ENCODE measurements at places on chromosomes 11 and 22. TPM values are rescaled to one million over a fixed set of nuclear protein-coding genes. Genes with fewer than 3 reads are reported as not detected.

- H3K4me1 ChIP-seq, result no peaks in the 10 kb centered on the region
- DNase-seq, result peak; percentile 58
These were observed 785 bp upstream of the SUSD2 start for GRCh38 chr22:24180316-24181087.

- H3K4me3 ChIP-seq, result no peak overlapping the region
- H3K27me3 ChIP-seq, result peaks cover 3% of the 10 kb centered on the region
- no peak for DNase-seq
These were observed 1.0 kb upstream of the PLEKHB1 start for GRCh38 chr11:73645121-73645969.

- H3K27ac ChIP-seq, result no peak overlapping the region
- peaks cover 29% of the 10 kb centered on the region for H3K27me3 ChIP-seq
- DNase-seq, result peak; percentile 85
- no peak overlapping the region for H3K4me3 ChIP-seq
- H3K36me3 ChIP-seq, result no peaks in the 10 kb centered on the region
- H3K4me1 ChIP-seq, result no peaks in the 10 kb centered on the region
These were observed 27.8 kb upstream of the ROBO3 start for GRCh38 chr11:124837491-124837856.

- no peaks in the 10 kb centered on the region for H3K27me3 ChIP-seq
- no peak overlapping the region for H3K4me3 ChIP-seq
- H3K4me1 ChIP-seq, result no peaks in the 10 kb centered on the region
- no peaks in the 10 kb centered on the region for H3K36me3 ChIP-seq
- DNase-seq, result no peak
- H3K27ac ChIP-seq, result no peak overlapping the region
These were observed 19.3 kb upstream of the CD5 start for GRCh38 chr11:61082931-61083531.

DNA sequence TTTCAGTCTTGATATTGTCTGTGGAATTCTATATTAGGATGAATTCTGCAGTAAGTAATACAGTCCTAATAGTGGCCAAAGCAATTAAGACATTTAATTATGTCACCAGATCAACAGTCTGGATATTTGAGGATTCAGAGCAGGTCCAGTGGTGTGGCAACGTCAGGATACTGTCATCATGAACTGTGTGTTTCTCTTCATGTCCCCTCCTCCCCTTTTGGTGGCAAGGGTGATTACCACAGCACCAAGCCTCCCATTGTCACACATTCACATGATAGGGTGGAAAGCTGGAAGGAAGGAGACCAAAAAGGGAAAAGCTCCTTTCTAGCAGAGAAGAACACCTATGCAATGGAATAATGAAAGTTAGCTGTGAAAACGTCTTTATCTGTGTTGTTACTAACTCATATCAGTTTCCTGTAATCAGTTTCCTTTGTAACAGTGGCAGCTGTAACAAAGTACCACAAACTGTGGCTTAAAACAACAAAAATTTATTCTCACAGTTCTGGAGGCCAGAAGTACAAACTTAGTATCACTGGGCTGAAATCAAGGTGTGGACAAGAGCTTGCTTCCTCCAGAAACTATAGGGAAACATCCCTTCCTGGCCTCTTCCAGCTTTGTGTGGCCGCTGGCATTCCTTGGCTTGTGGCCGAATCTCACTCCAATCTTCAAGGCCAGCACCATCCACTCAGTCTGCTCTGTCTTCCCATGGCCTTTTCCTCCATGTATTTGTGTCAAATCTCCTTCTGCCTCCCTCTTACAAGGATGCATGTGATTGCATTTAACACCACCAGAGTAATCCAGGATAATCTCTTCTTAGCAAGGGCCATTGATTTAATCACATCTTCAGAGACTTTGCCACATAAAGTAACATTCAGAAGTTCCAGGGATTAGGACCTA lies 6.5 kb upstream of the RBM14 start:
- H3K27ac ChIP-seq, result no peak overlapping the region
- no peaks in the 10 kb centered on the region for H3K27me3 ChIP-seq
- no peak for DNase-seq
- no peaks in the 10 kb centered on the region for H3K4me1 ChIP-seq
- no peaks in the 10 kb centered on the region for H3K36me3 ChIP-seq
- no peak overlapping the region for H3K4me3 ChIP-seq

GRCh38 chr22:27250886-27251285 lies 550.7 kb downstream of the MN1 start:
- H3K27ac ChIP-seq, result no peak overlapping the region
- H3K36me3 ChIP-seq, result no peaks in the 10 kb centered on the region
- no peak for DNase-seq
- H3K27me3 ChIP-seq, result no peaks in the 10 kb centered on the region

- no peaks in the 10 kb centered on the region for H3K36me3 ChIP-seq
- no peaks in the 10 kb centered on the region for H3K27me3 ChIP-seq
- peaks cover 11% of the 10 kb centered on the region for H3K4me1 ChIP-seq
- H3K4me3 ChIP-seq, result no peak overlapping the region
- DNase-seq, result no peak
- no peak overlapping the region for H3K27ac ChIP-seq
These were observed 19.6 kb downstream of the AMOTL1 start for GRCh38 chr11:94787801-94788200.

Gene NRIP3
- 1.6 TPM for total RNA-seq

- no peak overlapping the region for H3K4me3 ChIP-seq
- no peaks in the 10 kb centered on the region for H3K27me3 ChIP-seq
- H3K4me1 ChIP-seq, result no peaks in the 10 kb centered on the region
- DNase-seq, result no peak
- no peaks in the 10 kb centered on the region for H3K36me3 ChIP-seq
- no peak overlapping the region for H3K27ac ChIP-seq
These were observed 46.4 kb downstream of the QSER1 start for GRCh38 chr11:32939046-32939445.

- no peak for DNase-seq
- no peaks in the 10 kb centered on the region for H3K27me3 ChIP-seq
- H3K4me1 ChIP-seq, result peaks cover 30% of the 10 kb centered on the region
- peak overlapping the region; percentile 60 for H3K4me3 ChIP-seq
These were observed 1.1 kb downstream of the ZBTB44 start for GRCh38 chr11:130313383-130314183.

DNA sequence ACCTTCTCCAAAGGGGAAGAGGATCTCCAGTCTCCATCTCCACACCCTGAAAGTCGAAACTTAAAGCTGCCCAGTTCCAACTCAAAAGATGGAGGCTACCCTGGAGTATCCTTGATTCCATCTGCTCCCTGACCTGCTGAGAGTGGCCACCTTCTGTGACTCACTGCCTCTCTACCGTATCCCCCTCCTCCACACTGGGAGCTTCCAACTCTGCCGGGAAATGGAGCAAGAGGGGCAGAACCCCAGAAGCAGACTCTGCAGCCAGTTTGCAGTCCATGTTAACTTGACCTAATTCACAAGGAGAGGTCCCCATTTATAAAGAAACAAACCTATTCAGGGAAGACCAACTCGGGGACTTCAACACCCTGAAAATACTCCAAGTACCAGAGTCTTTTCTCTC lies 22.0 kb upstream of the IRAG1 start:
- H3K27me3 ChIP-seq, result no peaks in the 10 kb centered on the region
- no peak overlapping the region for H3K4me3 ChIP-seq
- DNase-seq, result no peak
- no peak overlapping the region for H3K27ac ChIP-seq

Gene LMO2
- 60.6 TPM for total RNA-seq

DNA sequence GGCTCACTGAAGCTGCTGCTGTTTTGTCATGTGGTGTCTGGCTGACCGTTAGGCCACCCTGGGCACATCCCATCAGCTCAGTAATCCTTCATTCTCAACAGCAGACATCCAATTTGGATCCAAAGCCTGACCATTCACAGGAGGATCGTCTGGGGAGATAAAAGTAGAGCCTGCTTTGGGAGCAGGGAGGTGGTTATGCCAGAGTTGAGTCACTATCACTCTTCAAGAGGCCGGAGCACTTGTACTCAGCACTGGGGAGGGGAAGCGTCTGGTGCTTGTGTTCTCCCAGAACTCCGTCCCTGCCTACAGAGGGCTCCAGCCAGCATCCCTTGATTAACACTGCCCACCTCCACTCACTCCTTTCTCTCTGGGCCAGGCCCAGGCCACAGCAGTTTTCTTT lies 382.6 kb downstream of the OPCML start:
- no peaks in the 10 kb centered on the region for H3K4me1 ChIP-seq
- H3K4me3 ChIP-seq, result no peak overlapping the region
- DNase-seq, result no peak
- H3K27ac ChIP-seq, result no peak overlapping the region
- H3K27me3 ChIP-seq, result no peaks in the 10 kb centered on the region

DNA sequence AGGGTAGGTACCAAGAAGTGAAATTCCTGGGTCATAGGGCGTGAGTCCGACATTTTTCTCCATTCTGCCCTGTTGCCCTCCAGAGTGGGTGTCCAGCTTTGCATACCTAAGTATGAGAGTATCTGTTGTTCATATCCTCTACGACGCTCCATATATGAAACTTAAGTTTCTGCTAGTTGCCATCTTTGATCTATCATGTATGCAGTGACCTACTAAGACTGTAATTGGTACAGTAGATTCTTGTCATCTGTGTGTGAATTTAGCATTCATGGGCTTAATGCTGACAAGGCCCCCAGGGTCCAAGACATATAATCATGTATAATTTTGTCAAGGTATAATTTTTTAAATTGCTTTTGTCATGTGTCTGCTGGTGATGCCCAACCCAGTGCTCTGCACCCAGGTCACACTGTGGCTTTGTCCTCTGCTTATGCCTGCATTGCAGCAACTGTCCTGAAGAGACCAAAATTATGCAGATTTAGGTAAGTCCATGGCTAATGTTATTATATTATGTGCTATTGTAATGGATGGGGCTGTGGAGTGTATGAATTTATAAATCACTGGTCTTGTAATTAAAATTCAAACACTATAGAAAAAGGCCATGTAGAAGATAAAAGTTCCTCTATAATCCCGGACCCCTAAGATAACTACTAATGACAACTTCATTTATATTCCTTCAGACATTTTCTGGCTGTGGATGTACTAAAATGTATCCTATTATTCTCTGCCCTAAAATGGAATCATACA lies 12.2 kb downstream of the NEAT1 start:
- H3K27ac ChIP-seq, result peak overlapping the region; percentile 53
- peaks cover 19% of the 10 kb centered on the region for H3K36me3 ChIP-seq
- no peak for DNase-seq
- H3K4me3 ChIP-seq, result peak overlapping the region; percentile 21
- no peaks in the 10 kb centered on the region for H3K27me3 ChIP-seq

GRCh38 chr11:30741039-30741550 lies 154.9 kb upstream of the MPPED2 start:
- no peaks in the 10 kb centered on the region for H3K36me3 ChIP-seq
- H3K4me3 ChIP-seq, result no peak overlapping the region
- H3K4me1 ChIP-seq, result no peaks in the 10 kb centered on the region

Gene SMTNL1
- not detected for total RNA-seq

Gene SLCO2B1
- 117 TPM for total RNA-seq

DNA sequence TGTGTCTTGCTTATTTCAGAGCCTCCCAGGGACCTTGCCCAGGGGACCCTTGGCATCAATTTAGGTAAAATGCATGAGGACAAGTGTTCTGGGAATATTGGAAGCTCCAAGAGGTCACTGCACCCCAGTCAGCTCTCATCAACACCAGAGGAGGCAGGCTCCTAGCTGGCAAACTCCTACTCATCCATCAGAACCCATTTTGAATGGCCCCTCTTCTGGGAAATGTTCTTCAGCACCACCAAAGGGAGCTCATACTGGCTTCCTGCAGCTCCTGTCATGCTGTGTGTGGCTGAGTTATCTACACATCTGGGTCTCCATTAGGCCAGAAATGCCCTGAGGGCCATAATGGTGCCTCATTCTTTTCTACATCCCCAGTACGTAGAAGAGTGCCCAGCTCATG lies 17.7 kb downstream of the LRRC10B start:
- no peak overlapping the region for H3K27ac ChIP-seq
- no peak for DNase-seq
- H3K4me3 ChIP-seq, result no peak overlapping the region
- H3K27me3 ChIP-seq, result no peaks in the 10 kb centered on the region
- H3K4me1 ChIP-seq, result no peaks in the 10 kb centered on the region

Gene KCNJ11
- 4.8 TPM for total RNA-seq

Gene MS4A12
- total RNA-seq, result not detected

Data from kidney (tissue), 22 donors.